Stimulated activated CD4-positive, alpha-beta T cell treated with anti-CD3 and anti-CD28 coated beads, TNF-alpha, amount 100 ng/mL, for 1 hour (primary cell): ENCODE measurements at places on chromosomes 5 and 9.

DNA sequence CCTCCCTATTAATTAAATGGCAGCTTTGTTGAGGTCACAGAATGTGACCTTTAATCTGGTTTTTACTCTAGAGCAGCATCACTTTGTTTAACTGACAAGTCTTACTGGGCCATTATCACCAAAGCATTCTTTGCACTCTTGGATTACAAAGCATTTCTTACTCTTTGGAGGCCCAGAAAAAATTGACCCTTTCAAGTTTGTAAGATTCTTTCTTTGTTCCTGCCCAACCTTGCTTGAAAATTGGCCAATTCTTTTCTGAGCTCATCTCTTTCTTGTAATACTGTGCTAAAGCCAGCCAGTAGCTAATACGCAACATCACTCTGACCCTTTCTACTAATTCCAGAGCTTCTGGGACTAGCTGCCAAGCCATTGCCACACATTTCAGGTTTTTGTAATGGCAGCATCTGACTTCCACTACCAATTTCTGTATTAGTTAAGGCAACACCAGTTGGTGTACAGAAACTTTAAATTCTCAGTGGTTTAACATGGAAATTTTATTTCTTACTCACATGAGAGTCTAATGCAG is 131.6 kb downstream of the PRDM6 start:
- DNase-seq, result no peak

- DNase-seq, result no peak
Measured at GRCh38 chr9:114370968-114371320, 16.8 kb downstream of the AKNA start.

DNA sequence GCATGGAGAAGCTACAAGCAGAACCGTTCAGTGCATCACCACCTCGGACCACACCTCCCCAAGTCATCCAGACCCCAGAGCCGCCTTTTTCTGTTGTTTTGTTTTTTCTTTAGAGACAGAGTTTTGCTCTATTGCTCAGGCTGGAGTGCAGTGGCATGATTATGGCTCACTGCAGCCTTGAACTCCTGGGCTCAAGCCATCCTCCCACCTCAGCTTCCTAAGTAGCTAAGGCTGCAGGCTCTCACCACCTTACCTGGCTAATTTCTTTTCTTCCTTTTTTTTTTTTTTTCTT is 13.5 kb upstream of the SFXN1 start:
- DNase-seq, result no peak

- no peak for DNase-seq
Measured at GRCh38 chr5:94693043-94693822, 74.8 kb downstream of the SLF1 start.

GRCh38 chr9:19595003-19595402 is 186.2 kb downstream of the ACER2 start:
- no peak for DNase-seq

DNA sequence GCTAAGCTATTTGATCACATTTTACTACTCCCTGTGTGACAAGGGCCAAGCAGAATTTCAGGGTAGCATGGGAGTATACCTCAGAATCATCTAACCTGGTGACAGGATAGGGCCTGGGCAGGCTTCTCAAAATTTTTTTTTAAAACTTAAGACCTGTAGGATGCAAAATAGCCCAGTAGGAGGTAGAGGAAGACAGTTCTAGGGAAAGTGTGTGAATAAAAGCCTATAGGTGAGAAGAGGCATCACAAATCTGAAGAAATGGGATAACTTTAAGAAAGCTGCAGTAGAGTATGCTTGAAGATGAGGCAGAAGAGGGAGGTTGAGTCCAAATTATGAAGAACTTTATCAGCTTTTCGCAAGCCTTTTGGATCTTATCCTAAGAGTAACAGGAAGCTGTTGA is 32.3 kb downstream of the CNTRL start:
- no peak for DNase-seq

- no peak for DNase-seq
Measured at GRCh38 chr9:74803376-74804017, 84.2 kb downstream of the TRPM6 start.

DNA sequence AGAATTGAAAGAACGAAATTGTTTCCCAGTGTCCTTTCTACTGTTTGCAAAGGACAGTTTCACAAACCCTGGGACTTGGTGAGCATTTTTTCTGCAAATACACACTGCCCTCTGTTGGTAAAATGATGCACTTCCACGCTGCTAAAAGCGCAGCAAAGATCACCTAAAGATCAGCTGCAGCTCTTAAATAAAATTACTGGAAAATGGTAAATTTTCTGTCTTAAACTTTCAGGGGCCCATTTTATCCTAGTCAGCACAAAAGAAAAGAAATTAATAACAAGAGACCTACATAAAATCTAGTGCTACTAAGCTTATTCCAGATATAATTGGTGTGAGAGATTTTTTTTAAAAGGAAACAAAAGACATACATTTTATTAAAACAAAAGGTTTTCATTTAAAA is 566.0 kb downstream of the CAAP1 start:
- DNase-seq, result no peak

DNA sequence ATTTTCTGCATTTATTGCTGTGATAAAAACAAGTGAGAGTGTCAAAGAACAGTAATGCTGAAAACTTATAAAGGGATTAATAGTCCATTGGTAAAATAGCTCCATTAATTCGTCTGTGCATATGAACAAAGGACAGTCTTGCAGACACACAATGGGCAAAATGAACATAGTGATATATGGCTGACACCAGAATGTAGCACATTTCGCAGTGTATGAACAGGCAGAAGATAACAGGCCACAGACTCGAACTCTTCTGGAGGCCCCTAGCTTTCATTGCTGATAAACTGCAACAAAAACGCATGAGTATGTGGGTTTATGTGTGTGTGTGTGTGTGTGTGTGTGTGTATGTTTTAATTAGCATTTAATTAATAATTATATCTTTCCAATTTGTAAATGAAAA is 354.8 kb downstream of the TAF11L14 start:
- DNase-seq, result no peak

- no peak for DNase-seq
Measured at GRCh38 chr9:94975480-94975879, 249.0 kb downstream of the AOPEP start.

DNA sequence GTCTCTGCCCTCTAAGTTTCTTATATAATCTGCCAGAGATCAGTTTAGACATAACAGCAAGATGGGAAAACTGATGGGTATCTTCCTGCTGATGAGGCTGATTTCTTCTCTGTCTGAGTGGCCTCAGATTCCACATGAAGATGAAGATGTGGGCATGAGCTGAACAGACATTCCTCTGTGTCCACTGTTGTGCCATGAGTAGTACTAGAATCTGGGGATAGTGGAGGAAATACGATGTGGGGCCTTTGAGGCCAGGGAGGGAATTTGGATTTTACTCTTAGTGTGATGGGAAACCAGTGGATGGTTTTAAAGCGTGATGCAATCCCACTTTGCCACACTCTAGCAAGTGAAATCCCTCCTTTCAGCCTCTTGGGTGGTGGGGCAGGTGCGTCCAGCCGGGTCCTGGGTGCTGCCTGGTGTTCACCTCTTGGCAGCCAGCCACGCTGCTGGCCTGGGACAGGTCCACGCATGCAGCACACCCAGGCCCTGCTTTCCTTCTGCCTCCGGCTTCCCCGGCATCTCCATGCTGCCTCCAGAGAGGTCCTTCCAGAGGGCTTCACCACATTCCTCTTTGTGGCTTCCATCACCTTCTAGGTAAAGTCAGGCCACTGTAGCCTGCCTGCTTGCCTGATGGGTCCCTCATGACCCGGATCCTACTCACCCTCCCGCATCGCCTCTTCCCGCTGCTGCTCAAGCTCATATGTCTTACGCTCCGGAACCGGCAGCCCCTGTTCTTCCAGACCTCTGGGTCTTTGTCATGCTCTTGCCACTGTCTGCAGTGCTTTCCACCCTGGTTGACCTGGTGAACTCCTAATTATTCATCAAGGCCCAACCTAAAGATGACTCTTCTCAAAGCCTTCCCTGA is 28.1 kb upstream of the SH3PXD2B start:
- DNase-seq, result no peak

DNA sequence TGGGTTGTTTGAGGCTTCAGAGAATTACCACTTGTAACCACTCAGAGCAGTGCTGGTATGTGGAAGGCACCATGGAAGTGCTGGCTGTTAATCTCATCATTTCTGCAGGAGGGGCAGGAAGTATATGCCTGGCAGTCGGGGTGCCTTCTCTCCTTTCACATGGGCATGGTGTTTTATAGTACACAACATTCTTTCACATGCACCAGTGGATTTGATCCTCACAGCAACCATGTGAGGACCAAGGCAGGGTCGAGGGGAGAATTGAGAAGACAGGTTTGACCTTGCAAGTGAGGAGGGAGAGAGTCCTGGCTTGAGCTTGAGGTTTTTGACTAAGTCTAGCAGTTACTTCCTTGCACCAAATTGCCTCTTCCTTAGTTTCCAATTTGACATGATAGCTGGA is 38.0 kb upstream of the TRPC7 start:
- DNase-seq, result no peak

GRCh38 chr5:145463634-145464033 is 371.5 kb downstream of the PRELID2 start:
- DNase-seq, result no peak

- DNase-seq, result no peak
Measured at GRCh38 chr5:103741984-103742383, 179.4 kb upstream of the NUDT12 start.

GRCh38 chr5:96873449-96873848 is 2.9 kb upstream of the ERAP2 start:
- DNase-seq, result no peak
